Kidney glomerular epithelial cell (primary cell): ENCODE measurements at places on chromosomes 12 and 14.
A peak's percentile ranks its signal among the peaks of the same experiment; 100 is the strongest.

- DNase-seq = no peak
Measured at GRCh38 chr12:84046859-84047258, 865.7 kb downstream of the SLC6A15 start.

DNA sequence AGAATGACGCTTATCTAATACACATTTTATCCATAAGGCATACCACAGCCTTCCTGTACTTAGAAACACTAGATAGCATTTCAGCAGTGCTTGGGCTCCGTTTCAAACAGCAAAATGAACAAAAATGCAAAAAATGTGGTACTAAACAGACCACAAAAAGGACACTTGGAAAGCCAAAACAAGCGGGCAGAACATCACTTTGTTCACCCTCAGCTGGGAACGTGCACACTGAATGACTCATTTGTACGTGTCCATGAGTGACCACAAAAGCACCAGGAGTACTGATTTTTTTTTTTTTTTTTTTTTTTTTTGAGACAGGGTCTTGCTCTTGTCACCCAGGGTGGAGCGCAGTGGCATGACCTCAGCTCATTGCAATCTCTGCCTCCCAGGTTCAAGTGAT, 8.9 kb upstream of the FOXN3 start:
- DNase-seq = peak; percentile 81

- DNase-seq = peak; percentile 60
Measured at GRCh38 chr14:54566410-54567223, at the start of gene SAMD4A. Gene SAMD4A, plus strand, starts transcription at chr14:54567128. Its CDS starts 789 bp downstream, at chr14:54567917.

DNA sequence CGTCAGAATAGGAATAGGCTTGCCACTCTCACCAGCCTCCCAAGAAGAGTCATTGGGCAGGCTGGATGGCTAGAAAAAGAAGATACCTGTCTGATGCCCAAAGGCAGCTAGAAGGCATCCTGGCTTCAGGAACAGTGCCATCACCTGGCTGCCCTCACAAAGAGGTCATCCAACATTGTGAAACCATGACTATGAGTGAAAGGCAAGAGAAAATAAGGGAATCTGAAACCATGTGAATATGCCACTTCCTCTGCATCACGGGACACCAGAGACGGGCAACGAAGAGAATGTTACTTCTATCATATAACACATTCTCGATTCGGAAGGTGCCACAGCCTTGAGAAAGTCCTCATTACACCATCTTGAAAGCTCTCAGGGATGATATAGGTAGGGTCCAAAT, 182.0 kb downstream of the DAD1 start:
- no peak for DNase-seq

DNA sequence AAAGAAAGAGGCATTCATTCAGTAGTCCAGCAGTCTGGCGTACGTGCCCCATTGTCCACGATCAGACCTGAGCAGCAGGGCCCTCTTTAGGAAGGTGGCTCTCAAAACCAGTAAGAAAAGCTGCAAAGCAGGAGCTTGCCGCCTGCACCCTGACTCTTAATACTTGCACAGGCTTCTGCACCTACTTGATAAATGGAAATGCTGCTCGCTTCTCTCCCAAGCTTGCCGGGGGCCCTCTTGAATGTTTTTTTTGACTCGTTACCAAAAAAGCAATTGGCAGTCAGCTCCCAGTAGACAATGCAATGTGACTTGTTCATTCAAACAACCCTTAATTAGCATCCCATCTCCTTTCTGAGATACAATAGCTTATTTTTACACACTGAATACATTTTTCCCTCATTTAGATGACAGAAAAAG, 27.2 kb upstream of the PTPRB start:
- no peak for DNase-seq

DNA sequence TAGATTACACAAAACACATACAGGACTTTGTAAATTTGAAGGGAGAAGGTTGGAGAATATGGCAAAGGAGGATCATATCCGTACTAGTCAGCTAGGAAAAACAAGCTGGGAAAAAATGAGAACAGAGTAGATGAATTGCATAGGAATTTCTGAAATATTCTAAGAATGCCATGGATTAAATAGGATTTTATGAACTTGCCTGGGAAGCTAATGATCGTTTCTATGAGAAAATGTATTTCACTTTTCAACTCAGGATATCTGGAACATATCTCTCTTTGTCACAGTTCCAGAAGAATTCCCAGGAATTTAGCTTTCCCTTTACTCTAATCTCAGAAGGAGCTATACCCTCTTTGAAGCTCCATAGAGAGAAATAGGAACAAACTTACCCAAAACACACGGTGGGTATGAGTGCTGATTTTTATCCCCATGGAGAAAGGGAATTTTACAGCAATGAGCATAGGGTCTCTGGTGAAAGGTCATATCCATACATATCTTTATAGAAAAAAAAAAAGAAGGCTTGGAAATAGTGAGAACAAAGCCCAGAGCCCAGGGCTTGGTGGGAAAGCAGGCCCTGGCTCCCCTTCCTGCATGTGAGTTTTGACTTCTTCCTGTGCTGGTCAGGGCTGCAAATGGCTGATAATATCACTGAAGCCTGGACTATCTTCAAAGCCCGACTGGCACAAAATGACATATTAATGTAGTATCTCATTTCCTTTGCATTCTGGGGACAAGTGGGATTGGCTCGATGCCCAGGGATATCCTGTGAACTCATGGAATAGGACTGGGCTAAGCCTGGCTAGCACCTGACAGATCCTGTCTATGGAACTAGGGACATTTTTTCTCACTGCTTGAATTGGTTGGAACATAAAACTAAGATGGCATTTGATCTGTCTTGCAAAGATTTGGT, 136.3 kb downstream of the AEBP2 start:
- DNase-seq = peak; percentile 5

DNA sequence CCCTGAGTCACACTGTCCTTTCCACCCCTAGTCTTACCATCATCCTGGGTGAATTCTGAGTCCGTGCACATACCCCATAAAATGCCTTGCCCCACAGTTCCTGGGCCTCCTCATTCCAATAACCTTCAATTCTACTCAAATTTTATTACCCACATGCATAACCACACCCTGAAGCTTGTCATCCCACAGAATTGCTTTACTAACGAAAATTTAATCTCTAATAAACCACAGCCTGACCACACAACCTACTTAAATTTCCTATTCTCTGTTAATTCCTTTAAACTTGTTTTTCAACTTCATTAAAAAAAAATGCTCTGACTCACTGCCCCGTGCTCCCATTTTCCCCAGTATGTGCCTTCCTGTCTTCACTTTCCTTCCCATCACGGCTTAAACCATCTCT, 205.9 kb downstream of the PHLDA1 start:
- peak; percentile 47 for DNase-seq

DNA sequence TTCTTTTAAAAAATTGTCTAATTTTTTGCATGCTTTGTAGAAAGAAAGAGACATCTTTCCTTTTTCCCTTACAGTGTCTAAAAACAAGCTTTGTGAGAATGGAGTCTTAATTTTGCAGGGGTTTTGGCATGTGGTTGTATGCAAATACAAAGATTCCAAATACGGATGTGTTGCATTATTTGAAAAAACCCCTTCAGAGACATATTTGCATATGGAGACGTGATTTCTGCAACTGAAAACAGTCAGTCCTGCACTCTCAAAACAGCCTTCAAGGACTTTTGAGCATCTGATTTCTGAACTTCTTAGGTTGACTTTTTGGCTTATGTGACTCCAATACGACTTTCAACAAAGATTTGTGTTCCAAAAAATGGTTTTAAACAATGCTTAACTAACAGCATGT, 7.8 kb downstream of the IRAK3 start:
- no peak for DNase-seq

- DNase-seq = no peak
Measured at GRCh38 chr14:72573725-72574417, 320.0 kb downstream of the DPF3 start.

- no peak for DNase-seq
Measured at GRCh38 chr12:107649661-107650061, 35.9 kb upstream of the PWP1 start.

DNA sequence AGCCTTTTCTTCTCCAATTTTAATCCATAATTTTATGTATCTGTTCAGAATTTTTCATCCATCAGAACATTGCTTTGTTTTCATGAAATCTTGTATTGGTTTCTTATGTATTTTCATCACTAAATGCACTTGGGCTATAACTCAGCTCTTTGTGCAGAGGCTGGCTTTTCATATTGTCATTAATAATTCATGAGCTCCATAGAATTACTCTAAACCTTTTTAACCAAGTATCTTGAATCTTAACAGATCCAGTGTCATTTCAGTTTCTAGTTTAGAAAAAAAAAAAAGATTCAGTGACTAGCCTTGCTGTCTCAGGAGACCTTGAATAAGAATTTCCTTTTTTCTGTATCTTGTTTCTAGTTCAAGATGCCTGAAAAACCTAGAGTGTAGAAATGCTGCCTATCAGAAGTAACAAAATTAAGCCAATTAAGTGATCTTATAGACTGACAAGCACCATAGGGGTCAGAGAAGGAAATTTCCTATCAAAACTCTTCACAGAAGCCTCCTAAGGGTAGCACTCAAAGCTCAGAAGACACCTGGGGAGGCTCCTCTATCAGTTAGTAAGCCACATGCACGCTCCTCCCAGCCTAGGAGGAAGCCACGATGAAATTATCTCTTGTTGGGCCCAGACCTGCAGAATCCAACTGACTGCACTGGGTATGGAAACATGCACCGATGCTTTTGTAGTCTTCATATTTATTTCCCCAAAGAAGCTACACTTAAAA, 163.4 kb downstream of the KICS2 start:
- no peak for DNase-seq

DNA sequence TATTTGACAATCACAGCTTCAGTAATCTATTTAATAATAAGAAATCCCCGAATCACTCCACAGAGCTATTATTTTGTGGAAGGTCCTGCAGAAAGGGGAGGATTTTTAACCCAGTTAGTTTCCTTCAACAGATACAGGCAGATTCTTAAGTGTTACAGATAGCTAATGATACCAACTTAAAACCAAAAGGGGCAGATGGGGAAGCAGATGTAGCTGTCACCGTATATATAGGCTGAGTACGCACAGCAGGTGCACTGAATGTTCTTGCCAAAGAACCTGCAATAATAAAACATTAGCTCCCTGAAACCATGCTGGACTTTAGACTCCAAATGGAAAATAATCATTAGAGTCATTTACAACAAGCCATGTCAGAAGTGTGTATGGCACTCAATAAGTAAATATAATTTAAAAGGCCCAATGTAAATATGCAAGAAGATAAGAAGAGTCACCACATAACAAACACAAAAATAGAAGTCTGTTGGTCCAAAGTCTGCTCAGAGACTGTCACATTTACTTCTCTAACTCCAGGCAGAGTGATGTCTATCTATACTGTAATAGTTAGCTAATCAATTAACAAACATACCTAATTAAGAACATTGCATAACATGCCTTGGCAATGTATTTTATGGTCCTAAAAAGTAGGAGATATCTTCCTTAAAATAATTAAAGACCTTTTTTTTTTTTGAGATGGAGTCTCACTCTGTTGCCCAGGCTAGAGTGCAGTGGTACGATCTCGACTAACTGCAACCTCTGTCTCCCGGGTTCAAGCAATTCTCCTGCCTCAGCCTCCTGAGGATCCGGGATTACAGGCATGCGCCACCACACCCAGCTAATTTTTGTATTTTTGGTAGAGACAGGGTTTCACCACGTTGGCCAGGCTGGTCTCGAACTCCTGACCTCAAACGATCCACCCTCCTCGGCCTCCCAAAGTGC, 78.8 kb downstream of the SEC23A start:
- no peak for DNase-seq

GRCh38 chr14:59882957-59883356, 12.4 kb upstream of the RTN1 start:
- no peak for DNase-seq

- DNase-seq = no peak
Measured at GRCh38 chr14:84421621-84422020, 1108.3 kb upstream of the FLRT2 start.

GRCh38 chr14:64463195-64463594, 2.1 kb upstream of the AKAP5 start:
- no peak for DNase-seq

- DNase-seq = no peak
Measured at GRCh38 chr12:131499160-131499863, 211.6 kb upstream of the SFSWAP start.

- no peak for DNase-seq
Measured at GRCh38 chr14:66092748-66093147, 393.4 kb upstream of the CCDC196 start.

DNA sequence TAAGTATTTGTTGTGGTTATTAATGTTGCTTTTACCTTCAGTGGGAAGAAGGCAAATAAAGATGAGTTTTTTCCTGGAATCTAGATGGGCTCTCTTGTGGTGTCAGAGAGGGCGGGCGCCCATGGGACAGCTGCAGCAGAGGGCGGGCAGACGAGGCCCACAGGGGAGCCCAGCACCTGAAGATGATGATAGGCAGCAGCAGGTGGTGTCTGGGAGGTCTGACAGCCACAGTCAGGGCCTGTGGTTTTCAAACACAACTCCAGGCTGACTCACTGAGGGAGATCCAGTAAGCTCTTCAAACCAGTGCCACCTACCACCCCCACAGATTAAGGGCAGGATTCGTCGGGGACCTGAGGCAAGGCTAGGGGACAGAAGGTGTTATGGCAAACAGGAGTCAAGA, 42.8 kb downstream of the NKX2-1 start:
- DNase-seq = no peak

GRCh38 chr14:105840266-105841021, 314.1 kb downstream of the TMEM121 start:
- no peak for DNase-seq

DNA sequence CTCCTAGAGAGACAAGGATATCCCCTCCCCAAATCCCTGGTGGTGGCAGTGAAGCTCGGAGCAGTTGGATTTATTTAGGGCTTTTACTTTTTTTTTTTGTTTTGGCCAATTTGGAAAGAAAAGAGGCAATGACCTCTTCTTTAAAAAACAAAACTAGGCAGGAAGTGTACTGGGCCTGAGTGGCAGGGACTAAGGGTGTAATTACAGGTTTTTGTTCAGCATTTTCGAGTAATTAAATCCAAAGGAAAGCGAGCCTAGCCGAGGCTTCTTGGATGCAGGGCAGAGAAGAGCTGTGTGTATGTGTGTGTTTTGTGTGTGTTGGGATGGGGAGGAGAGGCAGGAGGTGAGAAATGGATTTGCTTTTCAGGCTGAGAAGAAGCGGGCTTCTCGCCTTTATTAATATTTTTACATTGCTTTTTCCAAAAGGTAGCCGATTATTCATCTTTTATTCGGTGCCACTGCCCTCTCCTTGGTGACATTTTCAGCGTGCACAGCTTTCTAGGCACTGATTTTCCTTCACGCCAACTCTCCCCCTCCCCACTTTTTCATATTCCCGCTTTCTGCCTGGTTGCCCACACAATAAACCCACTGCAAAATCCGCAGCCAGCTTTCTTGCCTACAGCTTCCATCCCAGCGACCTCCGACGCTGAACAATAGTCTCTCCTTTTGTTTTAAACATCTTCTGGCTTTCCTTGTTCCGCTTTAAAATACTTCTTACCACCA, 8.9 kb upstream of the IRF2BPL start:
- no peak for DNase-seq

GRCh38 chr12:3204730-3205531, 127.8 kb downstream of the TSPAN9 start:
- no peak for DNase-seq

GRCh38 chr12:62716866-62717525, 218.0 kb downstream of the PPM1H start:
- peak; percentile 91 for DNase-seq

GRCh38 chr12:51524386-51524901, 66.6 kb upstream of the SCN8A start:
- DNase-seq = no peak

GRCh38 chr14:40232302-40232701, 800.1 kb upstream of the FBXO33 start:
- no peak for DNase-seq

GRCh38 chr14:75132382-75133086, 5.7 kb upstream of the NEK9 start:
- DNase-seq = peak; percentile 72

GRCh38 chr14:98976271-98976670, 295.7 kb downstream of the BCL11B start:
- no peak for DNase-seq

GRCh38 chr12:51847643-51848325, 734 bp downstream of the FIGNL2 start:
- no peak for DNase-seq
